DMS153 (cell line): ENCODE measurements at places on chromosomes 5 and 9.

DNA sequence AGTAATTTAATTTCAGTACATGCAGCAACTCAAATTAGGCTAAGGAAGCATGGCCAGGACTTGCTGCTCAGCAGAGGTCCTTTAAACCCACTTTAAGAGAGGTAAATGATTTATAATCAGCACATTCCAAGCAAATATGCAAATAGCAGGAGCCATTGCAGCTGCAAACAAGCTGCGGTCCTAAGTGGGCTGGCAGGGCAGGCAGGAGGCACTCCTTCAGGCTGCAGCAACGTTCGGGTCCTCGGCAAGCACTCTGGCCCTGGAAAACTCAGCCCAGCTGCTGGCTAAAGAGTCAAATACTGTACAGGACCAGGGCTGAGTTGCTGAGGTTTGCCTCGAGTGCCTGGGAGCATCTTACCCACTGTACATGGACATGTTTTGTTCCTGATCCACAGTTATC is 126.9 kb downstream of the FSTL4 start:
- DNase-seq: no peak

GRCh38 chr5:178590141-178590923 is at the start of gene COL23A1:
COL23A1 (minus strand) TSS chr5:178590393.
- DNase-seq: no peak

GRCh38 chr5:135553688-135554462 is 18.1 kb upstream of the NEUROG1 start:
- no peak for DNase-seq

DNA sequence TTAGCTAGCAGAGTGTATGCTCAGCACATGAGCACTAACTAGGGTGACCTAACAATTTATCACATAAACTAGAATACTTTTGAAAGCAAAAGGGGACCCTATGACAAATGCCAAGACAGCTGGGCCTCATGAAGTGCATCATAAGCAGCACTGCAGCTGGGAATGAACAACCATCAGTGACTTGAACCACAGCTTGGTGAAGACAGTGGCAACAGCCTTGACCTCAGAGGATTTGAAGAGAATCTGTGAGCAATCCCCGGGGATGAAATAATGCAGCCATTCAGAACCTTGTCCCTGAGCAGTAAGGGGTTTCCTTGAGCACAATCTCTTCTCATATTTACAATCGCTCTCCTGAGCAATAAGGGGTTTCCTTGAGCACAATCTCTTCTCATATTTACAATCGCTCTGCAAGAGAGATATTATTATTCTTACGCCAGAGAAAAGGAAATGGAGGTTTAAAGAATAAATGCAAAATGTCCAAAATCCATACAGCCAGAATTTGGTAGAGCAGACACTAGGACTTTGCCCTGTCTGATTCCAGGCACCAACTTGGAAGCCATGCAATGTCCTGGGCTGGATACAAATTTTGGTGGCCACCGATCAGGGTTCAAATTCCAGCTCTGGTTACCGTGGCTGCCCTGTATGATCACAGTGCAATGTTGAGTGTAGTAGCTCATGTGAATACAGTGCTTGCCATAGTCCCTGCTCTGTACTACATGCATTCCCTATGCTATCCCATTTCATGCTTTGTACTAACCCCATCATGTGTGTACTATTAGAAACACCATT is 846 bp upstream of the NSG2 start:
- no peak for DNase-seq

DNA sequence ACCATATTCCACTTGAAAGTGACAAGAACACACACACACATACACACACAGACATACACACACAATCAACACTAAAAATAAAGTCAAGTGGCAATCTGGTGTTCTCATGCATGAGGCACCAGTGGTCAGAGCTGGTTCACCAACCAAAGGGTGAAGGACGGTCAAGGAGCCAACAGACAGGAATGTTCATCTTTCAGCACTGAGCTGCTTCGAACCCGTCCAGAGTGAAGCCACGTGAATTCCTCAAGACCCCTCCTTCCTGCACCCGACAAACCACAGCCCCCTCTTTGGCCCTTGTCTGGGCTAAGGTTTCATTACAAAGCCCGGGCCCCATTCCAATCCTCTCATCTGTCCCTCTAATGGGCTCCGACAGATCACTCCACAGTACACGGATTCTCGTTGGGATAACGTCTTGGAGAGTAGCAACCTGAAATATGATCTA is 84.5 kb upstream of the SMIM23 start:
- DNase-seq: no peak

- no peak for DNase-seq
Measured at GRCh38 chr5:180399401-180400215, 46.5 kb upstream of the GFPT2 start.

GRCh38 chr5:111463311-111463710 is 49.0 kb downstream of the STARD4 start:
- DNase-seq: peak; percentile 4
